WTC11 (cell line): ENCODE measurements at places on chromosomes 3 and 15. TPM values are rescaled to one million over a fixed set of nuclear protein-coding genes. Genes with fewer than 3 reads are reported as not detected.

DNA sequence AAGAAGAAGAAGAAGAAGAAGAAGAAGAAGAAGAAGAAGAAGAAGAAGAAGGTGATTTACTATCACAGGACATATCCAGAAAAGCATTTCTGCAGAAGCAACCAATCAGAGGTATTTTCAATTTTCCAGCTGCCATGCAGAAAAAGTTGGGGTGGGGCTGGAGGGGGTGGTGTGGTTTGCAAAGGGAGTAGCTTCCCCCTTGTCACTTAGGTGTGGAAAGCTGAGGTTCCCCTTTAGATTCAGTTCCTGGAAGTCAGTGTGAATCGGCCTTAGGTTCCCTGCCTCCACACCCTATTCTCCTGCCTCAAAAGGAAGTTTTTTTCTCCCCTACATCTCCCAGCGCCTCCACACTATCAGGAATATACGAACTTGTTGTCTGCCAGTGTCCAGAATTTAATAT, 276.7 kb upstream of the ARRDC4 start:
- H3K4me3 ChIP-seq = no peak overlapping the region
- no peaks in the 10 kb centered on the region for H3K27me3 ChIP-seq
- no peak for DNase-seq
- H3K36me3 ChIP-seq = no peaks in the 10 kb centered on the region
- no peaks in the 10 kb centered on the region for H3K4me1 ChIP-seq
- no peak overlapping the region for H3K27ac ChIP-seq

- 0 out of 2 replicates have a peak overlapping the region, but pooled peaks have one; percentile 16 for H3K27ac ChIP-seq
- H3K4me1 ChIP-seq = peaks cover 34% of the 10 kb centered on the region
- DNase-seq = no peak
- no peaks in the 10 kb centered on the region for H3K27me3 ChIP-seq
These were observed 6.9 kb downstream of the CMTM7 start for GRCh38 chr3:32398531-32398930.

DNA sequence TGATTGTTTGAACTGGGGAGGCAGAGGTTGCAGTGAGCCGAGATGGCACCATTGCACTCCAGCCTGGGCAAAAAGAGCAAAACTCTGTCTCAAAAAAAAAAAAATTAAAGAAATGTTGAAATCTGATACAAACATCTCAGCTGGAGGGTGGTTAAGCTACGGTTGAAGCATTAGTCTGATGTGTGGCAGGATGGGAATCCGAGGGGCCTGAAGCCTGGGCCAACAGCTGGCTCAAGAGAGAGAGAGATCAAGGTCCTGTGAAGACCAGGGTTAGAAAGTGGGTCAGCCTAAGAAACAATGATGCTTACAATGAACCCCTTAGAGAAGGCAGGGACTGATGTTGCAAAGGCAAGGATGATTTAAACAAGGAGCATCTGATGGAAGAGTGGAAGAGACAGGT, 69.8 kb downstream of the CD200R1L start:
- DNase-seq = no peak
- H3K36me3 ChIP-seq = no peaks in the 10 kb centered on the region
- peaks cover 4% of the 10 kb centered on the region for H3K27me3 ChIP-seq
- H3K27ac ChIP-seq = no peak overlapping the region
- H3K4me3 ChIP-seq = no peak overlapping the region

GRCh38 chr3:183777016-183777618, 48.3 kb downstream of the MAP6D1 start:
- 0 out of 2 replicates have a peak overlapping the region, but pooled peaks have one; percentile 22 for H3K27ac ChIP-seq
- peaks cover 87% of the 10 kb centered on the region for H3K36me3 ChIP-seq
- no peak overlapping the region for H3K4me3 ChIP-seq
- H3K4me1 ChIP-seq = no peaks in the 10 kb centered on the region

GRIP2 gene
- total RNA-seq = 11.4 to 12.0 TPM (median 11.7 TPM) in 3 replicates

- H3K27me3 ChIP-seq = no peaks in the 10 kb centered on the region
- H3K4me3 ChIP-seq = no peak overlapping the region
- DNase-seq = no peak
- H3K36me3 ChIP-seq = no peaks in the 10 kb centered on the region
These were observed 214.0 kb upstream of the RARB start for GRCh38 chr3:25214034-25214433.

SCN5A gene
- 10.0 to 13.6 TPM (median 11.8 TPM) in 3 replicates for total RNA-seq

GRCh38 chr3:72488738-72489035, 359.6 kb downstream of the SHQ1 start:
- no peak overlapping the region for H3K27ac ChIP-seq
- no peak overlapping the region for H3K4me3 ChIP-seq
- H3K36me3 ChIP-seq = no peaks in the 10 kb centered on the region
- H3K27me3 ChIP-seq = peaks cover 8% of the 10 kb centered on the region
